ENCODE measurements at places on chromosomes 5 and 9. TPM values are rescaled to one million over a fixed set of nuclear protein-coding genes. Genes with fewer than 3 reads are reported as not detected.

ENHO gene
- polyA plus RNA-seq: 1.00 TPM

- no peaks in the 10 kb centered on the region for H3K36me3 ChIP-seq
- H3K27ac ChIP-seq: no peak overlapping the region
- no peak overlapping the region for H3K4me3 ChIP-seq
- DNase-seq: no peak
These were observed 6.8 kb downstream of the RASEF start for GRCh38 chr9:83056174-83056573.

DNA sequence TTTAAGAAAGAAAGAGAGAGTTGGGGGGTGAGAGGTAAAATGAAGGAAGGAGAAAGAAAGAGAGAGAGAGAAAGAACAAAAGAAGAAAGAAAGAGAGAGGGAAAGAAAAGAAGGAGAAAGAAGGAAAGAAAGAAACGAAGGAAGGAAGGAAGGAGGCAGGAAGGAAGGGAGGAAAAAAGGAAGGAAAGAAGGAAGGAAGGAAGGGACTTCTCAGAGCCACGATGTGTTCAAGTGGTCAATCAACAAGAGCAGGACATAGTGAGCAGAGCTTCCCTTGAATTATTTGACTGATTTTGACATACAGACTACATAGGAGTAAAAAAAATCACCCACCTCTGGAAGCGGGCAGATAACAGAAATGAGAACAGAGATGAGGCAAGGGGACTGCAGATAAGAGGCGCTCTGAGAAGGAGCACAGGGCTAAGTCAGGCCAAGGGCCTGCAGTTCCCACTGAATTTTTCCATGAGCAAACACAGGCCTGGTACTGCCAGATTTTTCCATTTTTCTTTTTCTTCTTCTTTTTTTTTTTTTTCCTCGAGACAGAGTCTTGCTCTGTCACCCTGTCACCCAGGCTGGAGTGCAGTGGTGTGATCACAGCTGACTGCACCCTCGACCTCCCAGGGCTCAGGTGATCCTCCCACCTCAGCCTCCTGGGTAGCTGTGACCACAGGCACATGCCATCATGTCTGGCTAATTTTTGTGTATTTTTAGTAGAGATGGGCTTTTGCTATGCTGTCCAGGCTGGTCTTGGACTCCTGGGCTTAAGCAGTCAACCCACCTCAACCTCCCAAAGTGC, 77.7 kb upstream of the IL17B start:
- H3K4me3 ChIP-seq: no peak overlapping the region
- no peak for DNase-seq
- peaks cover 5% of the 10 kb centered on the region for H3K27me3 ChIP-seq

DNA sequence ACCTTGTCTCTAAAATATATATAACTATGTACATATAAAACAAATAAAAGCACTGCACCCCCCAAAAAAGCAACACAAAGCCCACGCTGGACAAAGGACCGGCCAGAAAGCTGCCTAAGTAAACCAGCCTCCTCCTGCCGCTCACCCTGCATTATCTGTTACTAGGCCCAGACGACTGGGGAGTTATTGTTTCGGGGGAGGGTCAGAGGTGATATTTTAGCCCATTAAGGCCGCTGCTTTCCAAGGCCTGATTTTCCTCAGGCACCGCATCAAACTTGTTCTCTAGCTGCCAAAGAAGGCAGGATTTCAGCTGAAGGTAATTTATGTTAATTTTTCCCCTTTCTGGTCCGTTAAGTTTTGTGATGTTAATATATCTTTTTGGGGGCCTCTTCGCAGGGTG, 44.0 kb upstream of the CTNNA1 start:
- DNase-seq: no peak
- H3K36me3 ChIP-seq: no peaks in the 10 kb centered on the region
- H3K27ac ChIP-seq: no peak overlapping the region
- no peak overlapping the region for H3K4me3 ChIP-seq

PROB1 gene
- 0.39 TPM for polyA plus RNA-seq

DNA sequence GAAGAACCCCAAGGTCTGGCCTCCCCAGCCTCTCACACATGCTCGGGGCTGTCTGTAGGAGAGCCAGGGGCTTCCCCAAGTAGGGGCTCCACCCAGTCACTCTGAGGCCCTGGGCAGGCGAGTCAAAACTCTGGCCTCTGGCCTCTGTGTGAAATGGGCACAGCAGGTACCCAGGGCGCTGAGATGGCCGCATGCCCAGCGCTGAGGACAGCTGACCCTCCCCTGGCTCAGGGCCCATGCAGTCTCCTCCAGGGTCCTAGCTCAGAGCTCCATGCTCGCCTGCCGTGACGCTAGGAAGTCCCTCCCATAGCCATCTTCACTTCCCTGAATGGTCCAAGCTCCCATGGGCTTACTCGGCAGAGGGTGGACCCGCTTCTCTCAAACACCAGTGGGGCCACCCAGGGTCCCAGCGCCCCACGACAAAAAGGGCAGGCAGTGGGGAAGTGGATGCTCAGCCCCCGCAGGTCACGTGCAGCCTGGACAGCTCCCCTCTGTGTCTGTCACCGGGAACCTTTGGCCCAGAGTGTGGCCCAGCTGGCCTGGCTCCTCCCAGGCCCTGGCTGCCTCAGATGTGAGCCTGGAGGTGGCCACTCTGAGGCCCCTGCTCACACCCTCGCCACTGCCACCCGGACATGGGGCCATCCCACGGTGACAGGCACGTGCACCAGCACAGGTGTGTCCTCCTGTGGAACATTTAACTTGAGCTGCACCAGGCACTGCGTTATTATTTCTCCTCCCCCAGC, 12.2 kb upstream of the VAV2 start:
- no peak overlapping the region for H3K27ac ChIP-seq
- no peaks in the 10 kb centered on the region for H3K4me1 ChIP-seq
- no peaks in the 10 kb centered on the region for H3K27me3 ChIP-seq
- H3K36me3 ChIP-seq: no peaks in the 10 kb centered on the region
- H3K4me3 ChIP-seq: no peak overlapping the region

SUSD3 gene
- not detected for polyA plus RNA-seq

ANKRD20A1 gene
- polyA plus RNA-seq: 1.9 TPM

PAEP gene
- not detected for polyA plus RNA-seq

DNA sequence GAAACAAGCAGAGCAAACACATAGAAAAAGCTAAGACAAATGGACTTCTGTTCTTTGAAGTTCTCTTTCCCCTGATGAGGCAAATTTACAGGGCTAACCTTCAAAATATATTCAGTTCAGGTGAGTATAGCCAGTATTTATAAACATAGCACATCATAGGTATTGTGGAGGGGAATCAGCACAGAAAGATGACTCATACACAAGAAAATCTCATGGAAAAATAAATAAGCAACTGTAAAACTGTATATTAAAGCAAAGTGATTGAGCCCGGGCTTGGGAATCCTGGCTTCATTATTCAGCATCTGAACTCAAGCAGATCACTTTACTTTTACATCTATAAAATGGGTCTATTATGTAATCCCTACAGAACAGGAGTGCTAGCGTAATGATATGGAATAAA, 173.5 kb upstream of the PAPPA start:
- H3K27ac ChIP-seq: no peak overlapping the region
- peaks cover 3% of the 10 kb centered on the region for H3K27me3 ChIP-seq
- H3K36me3 ChIP-seq: no peaks in the 10 kb centered on the region
- no peaks in the 10 kb centered on the region for H3K4me1 ChIP-seq
- H3K4me3 ChIP-seq: no peak overlapping the region

DNA sequence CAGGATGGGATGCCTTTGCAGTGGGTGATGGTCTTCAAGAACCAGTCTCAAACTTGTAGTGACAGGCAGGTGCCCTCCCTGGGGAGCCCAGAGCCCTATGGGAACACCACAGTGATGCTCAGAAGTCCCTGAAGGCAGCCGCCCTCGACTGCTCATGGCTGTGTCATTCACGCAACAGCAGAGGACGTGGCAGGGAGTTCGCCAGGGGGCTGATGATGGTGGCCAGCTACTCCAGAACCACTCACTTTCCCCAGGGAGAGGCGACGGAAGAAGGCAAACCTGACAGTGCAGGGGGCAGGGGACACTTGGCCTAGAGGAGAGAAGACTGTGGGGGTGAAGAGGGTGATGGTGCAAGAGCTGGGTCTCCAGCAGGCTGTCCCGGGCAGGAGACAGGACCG, 4.0 kb downstream of the IL13 start:
- H3K36me3 ChIP-seq: no peaks in the 10 kb centered on the region
- H3K27me3 ChIP-seq: peaks cover 7% of the 10 kb centered on the region
- H3K27ac ChIP-seq: peak overlapping the region; percentile 57
- DNase-seq: no peak
- no peak overlapping the region for H3K4me3 ChIP-seq
- peaks cover 9% of the 10 kb centered on the region for H3K4me1 ChIP-seq

- H3K27ac ChIP-seq: no peak overlapping the region
- H3K4me3 ChIP-seq: no peak overlapping the region
- H3K27me3 ChIP-seq: no peaks in the 10 kb centered on the region
- no peaks in the 10 kb centered on the region for H3K4me1 ChIP-seq
- H3K36me3 ChIP-seq: peaks cover 41% of the 10 kb centered on the region
These were observed 225.0 kb downstream of the VPS13A start for GRCh38 chr9:77402286-77402685.

ZNF484 gene
- polyA plus RNA-seq: 6.0 TPM

GRCh38 chr9:93413530-93413929, 38.0 kb upstream of the FAM120A start:
- DNase-seq: no peak
- no peak overlapping the region for H3K4me3 ChIP-seq
- H3K27ac ChIP-seq: no peak overlapping the region
- no peaks in the 10 kb centered on the region for H3K36me3 ChIP-seq
- H3K4me1 ChIP-seq: no peaks in the 10 kb centered on the region
- H3K27me3 ChIP-seq: peaks cover 3% of the 10 kb centered on the region

DNA sequence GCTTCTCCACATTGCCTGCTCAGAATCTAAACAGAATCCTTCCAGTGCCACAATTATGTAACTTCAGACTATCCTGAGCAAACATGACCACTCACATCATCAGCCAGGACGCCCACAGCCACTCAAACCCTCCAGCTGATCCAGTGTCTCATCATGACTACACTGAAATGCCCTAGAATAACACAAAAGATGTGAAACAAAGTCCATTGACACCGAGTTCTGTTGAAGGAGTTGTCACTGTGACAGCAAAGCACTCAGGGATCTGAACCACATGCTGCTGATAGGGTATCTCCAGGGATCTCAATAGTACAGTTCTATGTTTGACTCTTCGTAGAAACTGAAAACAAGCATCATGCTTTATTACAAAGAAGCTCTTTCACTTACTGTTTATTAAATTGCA, 150.2 kb downstream of the GABBR2 start:
- no peaks in the 10 kb centered on the region for H3K4me1 ChIP-seq
- H3K4me3 ChIP-seq: no peak overlapping the region
- no peak for DNase-seq
- H3K27me3 ChIP-seq: peaks cover 4% of the 10 kb centered on the region

- H3K4me1 ChIP-seq: peaks cover 8% of the 10 kb centered on the region
- peaks cover 4% of the 10 kb centered on the region for H3K36me3 ChIP-seq
- no peaks in the 10 kb centered on the region for H3K27me3 ChIP-seq
- no peak overlapping the region for H3K27ac ChIP-seq
- DNase-seq: no peak
- H3K4me3 ChIP-seq: no peak overlapping the region
These were observed 17.7 kb downstream of the PLGRKT start for GRCh38 chr9:5419987-5420386.

- H3K4me1 ChIP-seq: no peaks in the 10 kb centered on the region
- no peak for DNase-seq
- no peak overlapping the region for H3K4me3 ChIP-seq
These were observed 88.7 kb downstream of the DEPDC1B start for GRCh38 chr5:60611099-60611740.

GRCh38 chr9:77022783-77023440, 3.5 kb downstream of the FOXB2 start:
- H3K27me3 ChIP-seq: peaks cover 24% of the 10 kb centered on the region
- H3K4me1 ChIP-seq: peaks cover 7% of the 10 kb centered on the region
- H3K36me3 ChIP-seq: no peaks in the 10 kb centered on the region
- no peak overlapping the region for H3K27ac ChIP-seq
- no peak for DNase-seq

LHX2 gene
- polyA plus RNA-seq: not detected

GRCh38 chr5:122195802-122196394, 66.6 kb downstream of the ZNF474 start:
- peaks cover 2% of the 10 kb centered on the region for H3K27me3 ChIP-seq
- DNase-seq: no peak
- no peaks in the 10 kb centered on the region for H3K4me1 ChIP-seq
- no peaks in the 10 kb centered on the region for H3K36me3 ChIP-seq

DNA sequence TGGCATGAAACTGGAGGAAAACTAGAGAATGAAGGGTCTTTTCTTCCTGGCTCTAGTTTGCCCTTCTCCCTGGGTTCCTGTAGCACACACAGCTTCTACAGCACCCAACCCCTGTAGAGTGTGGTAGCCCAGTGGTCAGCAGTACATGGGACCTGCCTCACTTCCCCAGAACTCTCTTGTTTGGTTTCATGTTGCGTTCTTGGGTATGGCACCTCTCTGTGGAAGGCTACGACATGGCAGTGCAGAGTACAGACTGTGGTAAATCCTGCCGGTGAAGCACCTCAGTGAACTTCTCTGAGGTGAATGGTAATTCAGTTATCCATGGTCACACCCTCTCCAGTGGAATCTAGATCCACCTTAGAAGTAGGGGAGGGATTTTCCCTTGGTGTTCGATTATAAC, 105.5 kb downstream of the TLR4 start:
- H3K27me3 ChIP-seq: peaks cover 5% of the 10 kb centered on the region
- H3K4me3 ChIP-seq: no peak overlapping the region
- peaks cover 6% of the 10 kb centered on the region for H3K4me1 ChIP-seq
- H3K27ac ChIP-seq: no peak overlapping the region
- no peak for DNase-seq
- H3K36me3 ChIP-seq: no peaks in the 10 kb centered on the region

GRCh38 chr9:26175264-26175663, 497.0 kb upstream of the TUSC1 start:
- no peaks in the 10 kb centered on the region for H3K36me3 ChIP-seq
- no peak overlapping the region for H3K27ac ChIP-seq
- no peak overlapping the region for H3K4me3 ChIP-seq
- peaks cover under 1% of the 10 kb centered on the region for H3K27me3 ChIP-seq

DNA sequence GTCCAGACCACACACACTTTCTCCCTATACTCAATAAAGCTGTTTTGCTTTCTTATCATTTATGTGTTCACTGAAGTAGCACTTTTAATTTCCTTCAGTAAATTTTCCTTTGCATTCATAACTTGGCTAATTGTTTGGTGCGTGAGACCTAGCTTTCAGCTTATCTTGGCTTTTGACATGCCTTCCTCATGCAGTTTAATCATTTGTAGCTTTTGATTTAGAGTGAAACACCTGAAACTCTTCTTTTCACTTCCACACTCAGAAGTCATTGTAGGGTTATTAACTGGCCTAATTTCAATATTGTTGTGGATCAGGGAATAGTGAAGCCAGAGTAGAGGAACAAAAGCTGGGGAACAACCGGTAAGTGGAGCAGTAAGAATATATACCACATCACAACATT, 114.7 kb downstream of the ST8SIA4 start:
- DNase-seq: no peak
- peaks cover 7% of the 10 kb centered on the region for H3K4me1 ChIP-seq
- H3K27ac ChIP-seq: no peak overlapping the region
- H3K36me3 ChIP-seq: no peaks in the 10 kb centered on the region
- H3K27me3 ChIP-seq: peaks cover 2% of the 10 kb centered on the region
- H3K4me3 ChIP-seq: no peak overlapping the region

Measured in immature natural killer cell (primary cell).